HEK293T (cell line): ENCODE measurements at places on chromosomes 1 and 21.
A peak's percentile ranks its signal among the peaks of the same experiment; 100 is the strongest.

DNA sequence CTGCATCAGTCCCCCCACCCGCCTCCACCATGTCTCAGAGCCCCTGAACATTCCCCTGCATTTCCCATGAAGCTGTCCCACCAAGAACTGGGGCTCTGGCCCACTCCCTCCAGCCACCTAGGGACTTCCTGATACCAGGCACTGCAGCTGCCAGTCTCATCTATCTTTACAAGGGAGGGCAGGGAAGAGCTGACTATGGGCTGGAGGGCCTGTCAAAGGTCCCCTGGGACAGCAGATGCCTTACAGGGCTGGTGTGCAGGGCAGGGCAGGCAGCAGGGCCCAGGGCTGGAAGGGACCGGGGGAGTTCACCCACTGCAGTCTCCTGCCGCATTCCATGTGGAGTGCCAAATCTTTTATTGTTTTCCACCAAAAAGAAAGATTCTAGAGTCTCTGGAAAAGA is 17.6 kb downstream of the SHISA4 start:
- DNase-seq, result no peak

DNA sequence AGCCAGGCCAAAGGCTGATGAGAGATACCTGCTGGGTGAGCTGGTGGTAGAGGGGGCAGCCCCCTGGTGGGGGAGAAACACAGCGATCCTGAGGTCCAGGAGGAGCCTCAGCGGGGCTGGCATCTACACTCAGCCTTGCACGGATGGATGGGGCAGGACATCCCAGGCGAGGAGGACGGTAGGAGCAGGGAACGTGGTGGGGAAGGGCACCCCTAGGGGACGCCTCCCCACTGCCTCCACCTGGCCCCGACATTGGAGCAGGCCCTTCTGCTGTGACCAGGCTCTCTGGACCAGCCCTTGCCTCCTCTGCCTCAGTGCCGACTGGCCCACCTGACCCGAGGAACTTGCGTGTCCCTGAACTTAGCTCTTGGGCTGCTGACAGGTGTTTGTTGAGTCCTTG is 6.4 kb upstream of the MMEL1 start:
- DNase-seq, result no peak

- no peak for DNase-seq
Measured at GRCh38 chr1:57464756-57465155, 40.9 kb upstream of the DAB1 start.

DNA sequence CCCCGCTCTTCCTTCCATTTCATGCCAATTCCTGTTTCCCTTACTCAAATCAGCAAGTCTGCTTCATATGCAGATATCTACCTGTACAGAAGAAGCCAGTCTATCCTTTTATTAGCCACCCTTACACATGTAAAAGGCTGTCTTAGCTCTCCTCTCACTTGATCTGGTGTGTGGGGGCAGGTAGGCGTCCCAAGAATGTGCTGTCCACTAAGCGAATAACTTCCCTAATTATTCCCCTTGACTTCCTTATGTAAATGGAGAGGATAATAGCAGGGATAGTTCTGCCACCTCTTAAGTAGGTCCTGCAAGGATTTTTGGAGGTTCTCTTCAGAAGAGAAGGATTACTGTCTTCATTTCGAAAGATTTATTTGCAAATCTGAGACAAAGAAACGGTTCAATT is 160.4 kb downstream of the TTLL7 start:
- DNase-seq, result no peak

- DNase-seq, result no peak
Measured at GRCh38 chr1:8422510-8423268, 104.8 kb downstream of the SLC45A1 start.

- DNase-seq, result no peak
Measured at GRCh38 chr1:40107290-40107959, 10.4 kb upstream of the PPT1 start.

DNA sequence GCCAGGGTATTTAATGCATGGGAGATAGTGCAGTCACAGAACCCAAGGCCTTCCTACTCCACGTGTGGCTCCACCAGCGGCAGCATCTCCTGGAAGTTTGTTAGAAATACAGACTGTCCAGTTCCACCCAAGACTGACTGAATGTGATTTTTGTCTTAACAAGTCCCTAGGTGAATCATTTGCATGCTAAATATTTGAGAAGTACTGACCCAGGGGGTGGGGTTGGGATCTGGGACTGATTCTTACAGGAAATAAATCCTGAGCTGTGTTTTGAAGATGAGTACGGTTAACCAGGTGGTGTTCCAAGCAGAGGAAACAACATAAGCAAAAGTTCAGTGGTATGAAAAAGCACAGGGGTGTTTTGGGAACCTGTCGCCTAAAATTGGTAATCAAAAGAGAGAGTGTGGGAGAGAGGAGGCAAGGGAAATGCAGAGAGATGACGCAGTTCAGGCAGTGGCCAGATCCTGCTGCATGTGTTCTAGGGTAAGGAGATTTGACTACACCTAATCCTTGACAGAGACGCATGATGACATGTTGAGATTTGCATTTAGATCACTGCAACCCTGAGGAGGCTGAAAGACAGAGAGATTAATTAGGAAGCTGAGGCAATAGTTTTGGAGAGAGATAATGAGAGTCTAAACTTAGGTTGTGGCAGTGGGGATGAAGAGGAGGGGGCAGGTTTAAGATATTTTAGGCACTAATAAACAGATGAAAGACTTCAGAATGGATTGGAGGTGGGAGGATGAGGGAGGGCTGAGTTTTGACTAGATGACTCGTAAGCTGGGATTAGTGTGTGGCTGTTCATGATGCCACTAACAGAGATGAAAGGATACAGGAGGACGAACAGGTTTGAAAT is 3.7 kb upstream of the ZNF326 start:
- DNase-seq, result no peak

GRCh38 chr1:154502744-154503115 is 518 bp upstream of the SHE start:
- no peak for DNase-seq

- DNase-seq, result no peak
Measured at GRCh38 chr1:214761030-214761429, 158.0 kb downstream of the CENPF start.

DNA sequence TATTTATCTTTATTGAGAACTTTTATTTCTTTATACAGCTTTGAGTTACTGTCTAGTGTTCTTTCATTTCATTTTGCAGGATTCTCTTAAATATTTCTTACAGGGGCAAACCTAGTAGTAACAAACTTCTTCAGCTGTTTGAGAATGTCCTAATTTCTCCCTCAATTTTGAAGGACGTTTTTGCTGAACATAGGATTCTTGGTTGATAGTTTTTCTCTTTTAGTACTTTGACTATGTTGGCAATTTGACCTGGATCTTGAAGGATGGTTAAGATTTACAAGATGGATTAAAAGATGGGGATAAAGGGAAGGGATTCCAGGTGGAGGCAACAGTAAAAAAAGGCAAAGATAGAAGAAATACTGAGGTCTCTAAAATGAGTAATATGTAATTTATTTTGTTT is 38.9 kb downstream of the XPR1 start:
- no peak for DNase-seq

GRCh38 chr1:230849451-230850224 is 18.7 kb downstream of the C1orf198 start:
- no peak for DNase-seq

GRCh38 chr1:231776010-231776756 is 149.6 kb downstream of the DISC1 start:
- no peak for DNase-seq

DNA sequence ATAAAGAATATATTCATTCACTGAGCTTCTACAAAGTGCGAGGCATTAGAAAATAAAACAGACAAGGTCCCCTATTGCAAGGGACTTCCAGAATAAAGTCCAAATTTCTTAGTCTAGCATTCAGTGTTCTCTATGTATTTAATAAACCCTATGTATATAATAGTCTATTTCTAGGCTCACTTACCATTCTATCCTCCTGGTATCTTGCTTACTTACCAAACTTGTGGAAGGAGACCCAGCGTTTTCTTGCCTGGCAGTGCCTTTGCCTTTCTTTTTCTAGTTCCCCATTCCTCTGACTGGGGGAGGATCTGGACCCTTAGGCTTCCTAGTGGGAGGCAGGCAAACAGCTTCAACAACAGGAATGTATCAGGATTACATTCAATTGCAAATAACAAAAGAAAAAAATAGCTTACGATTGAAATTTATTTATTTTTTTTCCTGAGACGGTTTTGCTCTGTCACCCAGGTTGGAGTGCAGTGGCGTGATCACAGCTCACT is 690 bp upstream of the RNF19B start:
- no peak for DNase-seq

DNA sequence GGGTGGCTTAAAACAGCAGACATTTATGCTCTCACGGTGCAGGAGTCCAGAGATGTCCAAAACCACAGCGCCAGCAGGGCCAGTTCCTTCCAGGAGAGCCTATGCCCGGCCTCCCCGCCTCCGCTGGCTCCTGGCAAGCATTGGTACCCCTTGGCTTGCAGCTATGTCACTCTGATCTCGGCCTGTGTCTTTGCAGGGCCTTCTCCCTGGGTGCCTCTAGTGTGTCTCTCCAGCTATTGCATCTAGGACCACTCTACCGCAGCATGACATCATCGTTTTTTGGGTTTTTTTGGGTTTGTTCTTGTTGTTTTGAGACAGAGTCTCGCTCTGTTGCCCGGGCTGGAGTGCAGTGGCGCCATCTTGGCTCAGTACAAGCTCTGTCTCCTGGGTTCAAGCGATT is 197.6 kb upstream of the VAMP3 start:
- no peak for DNase-seq

DNA sequence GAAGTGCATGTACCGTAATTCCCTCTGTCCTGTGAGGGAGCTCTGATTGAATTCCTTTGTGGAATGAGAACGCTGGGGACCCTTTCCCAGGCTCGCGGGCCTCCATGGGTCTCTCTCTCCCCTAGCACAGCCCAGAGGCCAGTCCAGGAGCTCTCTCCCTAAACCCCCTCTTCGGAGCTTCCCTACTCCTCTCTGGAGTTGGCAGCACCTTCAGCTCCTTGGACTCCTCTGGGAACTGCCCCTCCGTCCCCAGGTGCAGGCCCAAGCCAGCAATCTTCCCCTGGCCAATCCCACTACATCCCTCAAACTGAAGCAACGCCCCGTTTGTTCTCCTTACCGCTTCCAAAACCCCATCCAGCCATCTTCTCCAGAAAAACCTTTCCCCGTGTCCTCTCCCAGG is 10.5 kb upstream of the SYNC start:
- DNase-seq, result no peak

DNA sequence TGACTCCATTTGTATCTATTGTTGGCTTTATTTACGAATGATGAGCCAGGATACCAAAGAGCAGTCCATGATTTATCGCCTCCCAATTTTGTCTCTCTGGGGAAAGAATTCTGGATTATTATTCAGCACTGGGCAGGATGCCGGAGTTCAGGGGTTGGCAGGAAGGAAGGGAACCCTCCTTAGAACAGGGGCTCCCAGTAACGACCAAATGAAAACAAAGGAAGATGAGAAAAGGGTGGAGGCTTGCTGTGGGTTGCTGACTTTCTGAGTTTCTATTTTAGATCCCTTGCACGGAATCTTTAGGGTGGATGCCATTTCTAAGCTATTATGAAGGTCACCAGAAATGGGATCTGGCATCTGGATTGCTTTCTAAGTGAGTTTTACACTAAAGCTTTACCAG is 231.2 kb upstream of the LYPLAL1 start:
- no peak for DNase-seq

GRCh38 chr1:163082971-163083370 is 13.8 kb downstream of the RGS4 start:
- no peak for DNase-seq

DNA sequence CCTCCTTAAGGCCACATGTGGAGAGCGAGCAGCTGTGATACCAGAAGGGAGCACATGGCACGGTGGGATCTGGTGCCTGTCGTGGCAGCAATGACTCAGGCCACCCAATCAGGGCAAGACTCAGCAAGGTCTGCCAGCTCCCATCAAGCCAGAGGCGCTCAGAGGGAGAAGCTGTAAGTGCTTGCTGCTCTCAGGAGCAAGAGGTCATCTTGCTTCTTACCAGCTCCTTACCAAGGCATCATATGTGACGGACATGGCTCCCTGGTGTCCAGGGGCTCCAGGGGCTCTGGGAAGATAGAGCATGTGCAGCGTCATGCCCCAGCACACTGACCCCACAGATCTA is 72.9 kb downstream of the ITPKB start:
- DNase-seq, result no peak

GRCh38 chr21:45522986-45523385 is 19.3 kb downstream of the SLC19A1 start:
- no peak for DNase-seq

GRCh38 chr1:231705806-231706760 is 79.5 kb downstream of the DISC1 start:
- no peak for DNase-seq

GRCh38 chr21:28758042-28758882 is 234.4 kb downstream of the LTN1 start:
- DNase-seq, result no peak

- DNase-seq, result peak; percentile 27
Measured at GRCh38 chr1:53321366-53321765, 6.5 kb downstream of the LRP8 start.

DNA sequence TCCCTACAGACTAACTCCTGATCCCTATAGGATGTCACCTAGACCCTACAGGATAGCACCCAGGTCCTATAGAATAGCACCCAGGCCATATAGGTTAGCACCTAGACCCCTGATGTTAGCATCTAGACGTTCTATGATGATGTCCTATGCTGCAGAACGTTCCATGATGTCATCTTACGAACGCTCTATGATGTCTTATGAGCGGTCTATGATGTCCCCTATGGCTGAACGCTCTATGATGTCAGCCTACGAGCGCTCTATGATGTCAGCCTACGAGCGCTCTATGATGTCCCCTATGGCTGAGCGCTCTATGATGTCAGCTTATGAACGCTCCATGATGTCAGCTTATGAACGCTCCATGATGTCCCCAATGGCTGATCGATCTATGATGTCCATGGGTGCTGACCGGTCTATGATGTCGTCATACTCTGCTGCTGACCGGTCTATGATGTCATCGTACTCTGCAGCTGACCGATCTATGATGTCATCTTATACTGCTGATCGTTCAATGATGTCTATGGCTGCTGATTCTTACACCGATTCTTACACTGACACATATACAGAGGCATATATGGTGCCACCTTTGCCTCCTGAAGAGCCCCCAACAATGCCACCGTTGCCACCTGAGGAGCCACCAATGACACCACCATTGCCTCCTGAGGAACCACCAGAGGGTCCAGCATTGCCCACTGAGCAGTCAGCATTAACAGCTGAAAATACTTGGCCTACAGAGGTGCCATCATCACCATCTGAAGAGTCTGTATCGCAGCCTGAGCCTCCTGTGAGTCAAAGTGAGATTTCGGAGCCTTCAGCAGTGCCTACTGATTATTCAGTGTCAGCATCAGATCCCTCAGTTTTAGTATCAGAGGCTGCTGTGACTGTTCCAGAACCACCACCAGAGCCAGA is 9.5 kb downstream of the SON start:
- DNase-seq, result no peak

GRCh38 chr1:153357853-153358690 is at the start of gene S100A9:
S100A9 (plus strand) TSS chr1:153357854; CDS start chr1:153358284, 430 bp downstream.
- no peak for DNase-seq
